ENCODE measurements at places on chromosomes 2 and 18. TPM values are rescaled to one million over a fixed set of nuclear protein-coding genes. Genes with fewer than 3 reads are reported as not detected.
A peak's percentile ranks its signal among the peaks of the same experiment; 100 is the strongest.

HNMT gene
- 9.7 TPM for total RNA-seq

POLE4 gene
- 38.0 TPM for total RNA-seq

HOXD3 gene
- 0.42 TPM for total RNA-seq

L3MBTL4 gene
- total RNA-seq = 0.46 TPM

CROCC2 gene
- not detected for total RNA-seq

GALR1 gene
- 0.05 TPM for total RNA-seq

LYPD6 gene
- total RNA-seq = 0.31 TPM

DNA sequence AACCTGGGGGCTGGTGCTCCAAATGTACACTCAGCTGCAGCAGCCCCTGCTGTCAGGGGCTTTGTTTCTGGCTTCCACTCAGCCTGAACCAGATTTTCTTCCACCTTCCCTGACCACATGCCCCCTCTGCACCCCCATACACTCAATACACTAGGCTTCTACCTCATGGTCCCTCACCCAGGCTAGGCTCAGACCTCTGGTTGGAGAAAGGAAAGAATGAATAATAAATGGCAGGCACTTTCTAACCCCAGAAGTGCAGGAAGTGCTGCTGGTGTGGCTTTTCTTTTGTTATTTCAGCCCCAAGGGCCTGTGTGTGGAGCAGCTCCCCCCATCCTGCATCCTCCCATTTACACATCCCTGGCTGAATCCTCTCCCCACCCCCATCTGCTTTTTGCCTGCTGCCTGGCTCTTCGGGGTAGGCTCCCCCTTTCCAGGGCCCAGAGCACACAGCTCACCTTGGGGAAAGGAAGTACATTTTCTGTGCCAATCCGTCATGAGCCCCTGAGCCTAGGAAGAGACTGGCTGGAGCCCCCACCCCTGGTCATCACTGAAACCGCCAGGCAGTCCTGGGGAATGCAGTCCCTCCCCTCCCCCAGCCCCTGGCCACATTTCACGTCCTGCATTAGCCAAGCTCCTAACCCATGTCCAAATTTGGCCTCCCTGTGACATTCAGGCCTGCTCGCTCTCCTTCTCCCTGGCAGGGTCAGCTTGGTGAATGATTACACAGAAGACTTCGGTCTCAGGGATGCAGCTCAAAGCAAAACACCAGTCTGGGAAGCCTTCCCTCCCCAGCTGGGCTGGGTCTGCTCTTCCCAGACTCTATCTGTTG, 2.6 kb downstream of the DYSF start:
- DNase-seq = peak; percentile 82

- DNase-seq = peak; percentile 70
Observed at GRCh38 chr2:25274868-25275574, 66.7 kb downstream of the DNMT3A start.

DNA sequence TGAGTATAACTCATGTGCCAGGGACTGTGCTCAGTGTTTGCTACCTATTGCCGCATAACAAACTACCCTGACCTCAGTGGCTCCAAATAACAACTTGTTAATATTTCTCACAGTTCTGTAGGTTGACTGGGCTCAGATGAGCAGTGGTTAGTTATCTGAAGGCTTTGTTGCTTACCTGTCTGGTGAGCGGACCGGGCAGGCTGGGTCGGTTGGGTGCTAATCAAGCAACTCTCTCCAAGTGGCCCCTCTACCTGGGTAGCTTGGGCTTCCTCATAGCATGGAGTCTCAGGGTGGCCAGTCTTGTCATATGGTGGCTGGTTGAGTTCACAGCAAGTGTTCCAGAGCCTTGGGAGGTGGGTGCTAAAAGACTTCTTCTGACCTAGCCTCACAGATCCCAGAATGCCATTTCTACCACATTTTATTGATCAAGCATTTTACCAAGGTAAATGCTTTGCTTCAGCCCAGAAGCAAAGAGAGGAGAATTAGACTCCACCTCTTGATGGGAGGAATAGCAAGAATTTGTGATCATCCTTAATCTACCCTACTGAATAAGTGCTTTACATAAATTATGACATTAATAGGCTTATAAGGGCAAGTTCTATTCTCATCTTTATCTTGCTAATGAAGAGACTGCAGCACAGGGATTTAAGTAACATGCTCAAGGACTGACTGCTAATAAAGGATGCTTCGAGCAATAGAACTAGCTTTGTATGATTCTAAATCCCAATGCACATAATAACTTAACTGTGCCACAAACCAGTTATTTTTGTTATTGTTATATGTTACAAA, 16.9 kb downstream of the RAB31 start:
- DNase-seq = no peak

GRCh38 chr2:157182204-157182709, 75.2 kb upstream of the GALNT5 start:
- no peak for DNase-seq

DNA sequence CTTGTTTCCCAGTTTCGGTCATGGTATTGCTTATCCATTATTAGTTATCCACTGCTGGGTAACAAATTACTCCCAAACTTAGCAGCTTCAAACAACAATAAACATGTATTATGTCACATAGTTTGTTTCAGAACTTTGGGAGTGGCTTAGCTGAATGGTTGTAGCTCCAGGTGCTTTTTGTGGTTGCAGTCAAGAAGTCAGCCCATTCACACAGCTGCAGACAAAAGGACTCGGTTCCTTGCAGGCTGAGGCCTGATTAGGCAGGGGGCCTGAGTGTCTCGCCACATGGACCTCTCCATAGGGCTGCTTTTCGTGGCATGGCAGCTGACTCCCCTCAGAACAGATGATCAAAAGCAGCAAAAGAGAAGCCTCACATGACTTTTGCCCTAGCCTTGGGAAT, 58.2 kb upstream of the ITGA4 start:
- no peak for DNase-seq

- no peak for DNase-seq
Observed at GRCh38 chr2:206204710-206205109, 45.0 kb downstream of the EEF1B2 start.

DNA sequence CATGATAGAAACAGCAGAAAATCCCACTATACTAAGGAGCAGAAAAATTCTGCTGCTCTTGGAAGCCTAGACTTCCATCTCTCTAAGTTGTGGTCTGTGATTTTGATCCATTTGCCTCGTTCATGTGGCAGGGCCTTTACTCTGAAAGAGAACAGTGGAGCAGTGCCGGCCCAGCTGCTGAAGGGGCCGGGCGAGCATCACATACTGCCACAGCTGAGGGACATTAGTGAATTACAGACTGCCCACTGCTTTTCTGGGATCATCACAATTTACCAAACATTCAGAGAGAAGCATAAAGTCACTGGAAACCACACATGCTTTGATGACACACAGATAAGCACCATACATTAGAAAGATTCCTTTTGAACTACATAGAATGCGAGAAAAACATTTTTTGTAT, 217.0 kb upstream of the BOD1L2 start:
- no peak for DNase-seq

DNA sequence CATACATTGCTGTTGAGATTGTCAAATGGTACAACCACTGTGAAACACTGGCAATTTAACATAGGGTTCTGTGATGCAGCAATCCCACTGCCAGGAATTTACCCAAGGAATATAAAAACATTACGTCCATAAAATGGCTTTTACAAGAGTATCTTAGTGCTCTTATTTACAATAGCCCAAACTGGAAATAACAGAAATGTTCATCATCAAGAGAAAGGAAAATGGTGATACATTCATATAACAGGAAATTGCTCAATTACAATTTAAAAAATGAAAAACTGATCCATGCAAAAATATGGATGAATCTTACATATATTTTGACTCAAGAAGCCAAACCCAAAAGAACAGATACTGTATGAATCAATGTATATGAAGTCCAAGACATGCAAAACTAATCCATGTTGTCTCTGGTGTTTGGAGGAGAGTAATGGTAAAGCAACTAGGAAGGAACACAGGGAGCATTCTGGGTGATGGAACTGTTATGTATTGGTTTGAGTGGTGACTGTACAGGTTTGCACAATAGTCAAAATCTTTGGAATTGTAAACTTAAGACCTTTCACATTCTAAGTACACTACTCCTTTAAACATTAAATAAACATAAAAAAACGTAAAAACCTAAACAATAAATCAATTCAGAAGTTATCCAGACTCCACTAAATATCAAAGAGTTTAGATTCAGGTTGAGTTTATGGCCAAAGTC, 104.8 kb upstream of the WDR75 start:
- no peak for DNase-seq

DNA sequence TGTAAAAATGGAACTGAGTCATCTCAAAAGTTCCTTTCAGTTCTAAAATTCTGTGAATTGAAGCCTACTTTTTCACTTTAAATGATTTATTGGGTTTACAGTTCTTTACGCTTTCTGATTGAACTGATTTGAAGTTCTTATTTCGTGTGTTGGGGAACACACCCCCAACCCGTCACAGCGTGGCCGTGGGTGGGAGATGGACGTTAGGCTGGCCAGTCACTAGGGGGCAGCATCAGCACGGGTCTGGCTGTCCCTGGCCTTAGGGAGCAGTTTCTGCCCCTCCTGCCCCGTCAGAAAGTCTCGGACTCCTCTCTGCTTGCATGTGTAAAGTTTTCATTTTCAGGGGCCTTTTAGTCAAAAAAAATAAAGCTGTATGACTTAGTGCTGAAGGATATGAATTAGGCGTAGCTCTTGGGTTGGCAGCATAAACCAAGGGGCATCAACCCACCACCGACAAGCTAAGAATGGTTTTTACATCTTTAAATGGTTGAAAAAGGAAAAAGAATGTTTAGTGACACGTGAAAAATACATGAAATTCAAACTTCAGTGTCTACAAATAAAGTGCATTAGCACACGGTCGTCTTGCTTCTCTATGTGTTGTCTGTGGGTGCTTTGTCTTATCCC, 63.4 kb downstream of the ZCCHC2 start:
- DNase-seq = peak; percentile 85

DNA sequence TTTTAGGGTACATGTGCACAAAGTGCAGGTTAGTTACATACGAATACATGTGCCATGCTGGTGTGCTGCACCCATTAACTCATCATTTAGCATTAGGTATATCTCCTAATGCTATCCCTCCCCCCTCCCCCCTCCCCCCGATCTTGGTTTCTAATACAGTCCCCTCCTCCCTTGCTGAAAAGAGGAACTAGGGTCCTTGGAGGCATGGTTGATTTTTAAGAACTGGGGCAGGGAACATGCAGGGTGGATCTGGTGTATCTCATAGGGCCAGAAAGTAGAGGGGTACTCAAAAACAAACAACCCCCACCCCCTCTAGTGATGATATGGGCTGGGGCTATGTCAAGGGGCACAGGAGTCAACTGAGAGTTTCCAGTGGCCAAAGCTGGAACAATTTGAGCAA, 153.4 kb downstream of the UBR3 start:
- DNase-seq = no peak
